IMR-90 (cell line): ENCODE measurements at places on chromosomes 1 and 21. TPM values are rescaled to one million over a fixed set of nuclear protein-coding genes. Genes with fewer than 3 reads are reported as not detected.

The KIAA0040 gene
- total RNA-seq = under 0.01 and 0.18 TPM in 2 replicates

DNA sequence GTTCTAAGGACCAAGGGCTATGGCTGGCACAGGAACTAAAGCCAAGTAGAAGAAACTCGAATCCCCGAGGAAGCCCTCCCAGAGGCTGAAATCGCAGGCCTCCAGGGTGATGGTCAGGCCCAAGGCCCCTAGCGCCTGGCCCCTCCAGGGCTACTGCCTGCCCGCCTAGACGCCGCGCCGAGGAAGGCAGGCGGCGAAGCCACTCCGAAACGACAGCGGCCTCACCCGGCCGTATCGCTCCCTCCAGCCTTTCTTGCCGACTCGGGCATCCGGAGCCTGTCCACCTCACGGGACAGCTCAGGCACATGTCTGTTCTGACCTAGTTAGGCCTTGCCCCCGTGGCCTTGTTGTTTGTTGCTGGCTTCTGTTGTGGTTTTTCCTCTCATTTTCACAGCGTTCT is 9.7 kb upstream of the LHX8 start:
- DNase-seq = no peak

GRCh38 chr1:156963621-156964020 is 43.2 kb downstream of the LRRC71 start:
- no peak for DNase-seq

The MX2 gene
- total RNA-seq = 0.54 and 0.56 TPM in 2 replicates

The TOMM40L gene
- 11.4 and 12.5 TPM in 2 replicates for total RNA-seq
